ENCODE measurements at places on chromosomes 1 and 21.

- DNase-seq, result no peak
Measured at GRCh38 chr1:100433563-100433962, 81.3 kb downstream of the CDC14A start.

- peak; percentile 53 for DNase-seq
Measured at GRCh38 chr1:42035205-42035829, 116.6 kb upstream of the HIVEP3 start.

- no peak for DNase-seq
Measured at GRCh38 chr1:228270032-228270431, 62.2 kb downstream of the OBSCN start.

DNA sequence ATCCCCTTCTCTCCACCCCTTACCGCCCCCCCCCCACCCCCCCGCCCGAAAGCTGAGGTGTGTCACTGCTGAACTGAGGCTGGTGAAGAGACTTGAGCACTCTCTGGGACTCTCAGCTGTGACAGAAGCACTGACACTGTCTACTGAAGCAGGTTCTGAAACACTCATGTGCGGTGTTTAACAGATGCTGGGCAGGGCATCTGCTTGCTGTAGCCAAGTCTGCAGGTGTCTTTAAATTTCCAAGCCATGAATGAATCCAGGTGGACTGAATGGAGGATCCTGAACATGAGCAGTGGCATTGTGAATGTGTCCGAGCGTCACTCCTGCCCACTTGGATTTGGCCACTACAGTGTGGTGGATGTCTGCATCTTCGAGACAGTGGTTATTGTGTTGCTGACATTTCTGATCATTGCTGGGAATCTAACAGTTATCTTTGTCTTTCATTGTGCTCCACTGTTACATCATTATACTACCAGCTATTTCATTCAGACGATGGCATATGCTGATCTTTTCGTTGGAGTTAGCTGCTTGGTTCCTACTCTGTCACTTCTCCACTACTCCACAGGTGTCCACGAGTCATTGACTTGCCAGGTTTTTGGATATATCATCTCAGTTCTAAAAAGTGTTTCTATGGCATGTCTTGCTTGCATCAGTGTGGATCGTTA, at the start of gene GPR52:
Gene GPR52, plus strand, starts transcription at position 99 of the 665 bp plus-strand sequence. Its CDS starts 148 bp downstream, at position 247.
- DNase-seq, result no peak
